ENCODE measurements at places on chromosomes 13 and 19. TPM values are rescaled to one million over a fixed set of nuclear protein-coding genes. Genes with fewer than 3 reads are reported as not detected.

The ZNF813 gene
- 2.1 TPM for total RNA-seq

The SPIB gene
- not detected for total RNA-seq

The SIAH3 gene
- not detected for total RNA-seq

The PODNL1 gene
- 0.36 TPM for total RNA-seq

The AMER2 gene
- not detected for total RNA-seq

The RHPN2 gene
- total RNA-seq: 11.2 TPM

The NAXD gene
- total RNA-seq: 23.6 TPM

The DMKN gene
- 4.2 TPM for total RNA-seq

The RAB3D gene
- 16.4 TPM for total RNA-seq

The PBX4 gene
- total RNA-seq: not detected

The HSPB6 gene
- total RNA-seq: 11.5 TPM

The ADGRE3 gene
- total RNA-seq: not detected

The ZNF285 gene
- 1.6 TPM for total RNA-seq

The ZNF90 gene
- total RNA-seq: 0.16 TPM

The PABPC3 gene
- total RNA-seq: under 0.01 TPM

The REXO1 gene
- total RNA-seq: 6.9 TPM

The CERS1 gene
- total RNA-seq: 1.6 TPM

The OLFM4 gene
- not detected for total RNA-seq

The ZNF763 gene
- 2.8 TPM for total RNA-seq

The CFAP97D2 gene
- not detected for total RNA-seq

The RASAL3 gene
- 0.16 TPM for total RNA-seq

The FLT1 gene
- 3.6 TPM for total RNA-seq

The RPL21 gene
- 1,496 TPM for total RNA-seq

The ALG5 gene
- total RNA-seq: 41.3 TPM

The IGFL1 gene
- total RNA-seq: not detected

The ZNF416 gene
- total RNA-seq: 4.0 TPM

The GARIN5A gene
- not detected for total RNA-seq
